G401 (cell line): ENCODE measurements at places on chromosomes 11 and 22. TPM values are rescaled to one million over a fixed set of nuclear protein-coding genes. Genes with fewer than 3 reads are reported as not detected.

- DNase-seq, result no peak
These were observed 11.3 kb downstream of the MUC5B start for GRCh38 chr11:1234054-1234720.

- DNase-seq, result no peak
These were observed 9.2 kb downstream of the CLCF1 start for GRCh38 chr11:67364169-67364568.

DNA sequence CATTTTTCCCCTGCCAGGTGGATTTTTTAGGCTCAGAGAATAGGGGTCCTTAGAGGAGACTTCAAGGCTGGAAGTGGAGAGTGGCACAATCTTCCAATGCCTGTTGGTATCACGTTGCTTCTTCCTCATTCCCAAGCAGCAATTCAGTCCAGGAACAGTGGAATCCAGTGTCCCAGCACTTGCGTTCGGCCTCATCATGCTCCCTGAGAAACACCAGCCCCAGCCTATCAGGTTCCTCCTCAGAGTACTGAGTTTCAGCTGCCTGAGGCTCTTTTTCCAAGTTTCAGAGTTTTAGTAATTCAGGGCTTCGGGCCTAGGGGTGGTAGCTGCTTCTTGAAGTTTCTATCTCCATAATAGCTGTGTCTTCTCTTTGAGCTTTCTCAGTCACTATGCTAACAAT is 31.9 kb upstream of the NRGN start:
- no peak for DNase-seq

GRCh38 chr22:39239561-39240423 is 5.0 kb downstream of the PDGFB start:
- no peak for DNase-seq

Gene MS4A4A
- not detected in 2 replicates for total RNA-seq

Gene GAL
- not detected in 2 replicates for total RNA-seq

Gene YDJC
- total RNA-seq, result 71.7 and 80.6 TPM in 2 replicates
